Stimulated activated CD8-positive, alpha-beta memory T cell treated with anti-CD3 and anti-CD28 coated beads, Interleukin-7, amount 100 ng/mL, for 24 hours (primary cell): ENCODE measurements at places on chromosomes 2 and 18.

DNA sequence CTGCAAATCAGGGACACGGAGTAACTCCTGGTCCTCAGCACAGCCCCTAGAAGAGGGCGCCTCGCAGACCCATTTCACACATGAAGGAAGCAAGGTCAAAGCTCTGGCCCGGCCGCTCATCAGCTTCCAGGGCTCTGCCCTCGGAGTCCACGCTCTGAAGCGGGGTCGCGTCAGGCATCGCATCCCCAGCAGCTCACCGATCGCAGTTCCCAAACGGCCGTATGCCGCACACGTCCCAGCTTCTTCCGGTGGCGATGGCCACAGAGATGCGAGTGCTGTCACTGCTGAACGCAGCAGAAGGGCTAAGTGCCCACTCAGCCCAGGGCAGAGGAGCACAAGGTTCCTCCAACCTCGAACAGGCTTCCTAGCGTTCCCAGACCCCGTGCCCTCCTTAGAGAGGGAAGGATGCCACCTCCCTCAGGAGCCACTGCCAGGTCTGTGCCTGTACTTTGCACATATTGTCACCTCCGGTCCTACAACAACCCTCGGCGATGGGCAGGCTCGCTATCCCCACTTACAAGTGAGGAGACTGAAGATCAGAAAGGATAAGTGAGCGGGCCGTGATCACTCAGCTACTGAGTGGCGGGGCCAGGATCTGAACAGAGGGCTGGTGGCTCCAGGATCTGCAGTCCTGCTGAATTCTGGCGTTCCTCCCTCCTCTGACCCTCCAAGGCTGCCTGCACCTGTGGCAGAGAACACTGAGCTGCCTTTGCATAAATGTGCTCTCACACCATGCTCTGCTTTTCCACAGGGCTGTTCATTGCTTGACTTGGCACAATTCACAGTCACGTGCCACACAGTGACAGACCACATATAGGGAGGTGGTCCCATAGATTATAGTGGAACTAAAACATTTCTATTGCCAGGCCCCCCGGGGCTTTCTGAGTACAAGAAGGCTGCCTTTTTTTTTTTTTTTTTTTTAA, 71.4 kb downstream of the COPS8 start:
- DNase-seq: no peak

DNA sequence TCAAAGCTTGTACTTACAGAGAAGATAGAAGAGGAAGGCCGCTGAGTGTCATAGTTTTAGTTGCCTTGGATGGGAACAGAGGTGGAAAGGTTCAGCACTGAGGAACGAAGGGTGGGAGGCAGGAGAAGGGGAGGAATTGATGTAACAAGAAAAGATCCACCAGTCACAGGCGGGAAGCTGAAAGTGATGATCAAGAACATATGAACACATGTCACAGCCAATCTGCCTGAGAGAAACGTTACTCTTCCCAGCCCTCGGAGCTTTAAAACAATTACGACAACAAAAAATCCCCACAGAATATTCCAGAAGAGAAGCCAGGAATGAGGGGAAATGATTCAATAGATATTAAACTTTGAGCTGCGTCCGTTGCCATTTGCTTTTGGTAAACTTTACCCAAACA, 87.1 kb downstream of the TSHZ1 start:
- DNase-seq: no peak

DNA sequence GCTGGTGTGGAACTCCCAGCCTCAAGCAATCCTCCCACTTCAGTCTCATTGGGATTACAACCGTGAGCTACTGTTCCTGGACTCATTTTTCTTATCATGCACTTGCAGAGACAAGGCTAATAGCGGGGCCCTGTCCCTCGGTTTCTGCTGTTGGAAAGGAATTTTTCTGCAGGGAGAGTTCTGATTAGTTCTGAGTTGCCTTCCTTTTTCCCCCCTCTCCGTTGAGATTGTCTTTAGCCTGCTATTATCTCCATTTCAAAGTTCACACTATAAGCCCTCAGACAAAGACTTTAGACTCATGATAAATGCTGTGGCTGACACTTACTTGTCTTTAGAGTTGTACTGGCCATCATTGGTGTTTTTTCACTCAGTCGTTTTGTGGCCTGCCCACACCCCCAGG, 97.2 kb downstream of the NCOA1 start:
- no peak for DNase-seq

DNA sequence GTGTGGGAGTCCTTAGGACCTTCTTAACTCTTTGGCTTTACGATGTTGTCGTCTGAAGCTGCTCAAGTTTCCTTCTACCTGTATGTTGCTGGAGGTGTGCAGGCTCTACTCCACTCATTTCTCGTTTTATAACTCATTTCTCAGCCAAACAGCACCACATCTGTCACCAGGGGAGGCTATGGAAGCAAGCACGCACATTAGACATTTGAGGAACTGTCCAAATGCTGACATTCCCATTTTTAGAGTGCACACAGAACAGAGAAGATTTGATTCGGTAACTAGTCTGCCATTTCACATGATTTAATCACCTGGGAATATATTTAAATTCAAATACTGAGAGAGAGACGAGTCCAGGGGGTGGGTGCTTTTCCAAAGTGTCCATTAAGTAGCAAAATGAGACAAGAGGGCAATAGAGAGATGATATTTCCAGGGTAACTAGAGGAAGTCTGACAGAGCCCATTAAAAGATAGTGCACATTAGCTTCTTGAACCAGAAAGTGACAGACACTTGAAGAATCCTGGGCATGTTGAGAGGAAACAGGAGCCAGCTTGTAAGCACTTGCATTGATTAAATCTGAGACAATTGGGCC, 793.3 kb downstream of the TDRD15 start:
- no peak for DNase-seq

DNA sequence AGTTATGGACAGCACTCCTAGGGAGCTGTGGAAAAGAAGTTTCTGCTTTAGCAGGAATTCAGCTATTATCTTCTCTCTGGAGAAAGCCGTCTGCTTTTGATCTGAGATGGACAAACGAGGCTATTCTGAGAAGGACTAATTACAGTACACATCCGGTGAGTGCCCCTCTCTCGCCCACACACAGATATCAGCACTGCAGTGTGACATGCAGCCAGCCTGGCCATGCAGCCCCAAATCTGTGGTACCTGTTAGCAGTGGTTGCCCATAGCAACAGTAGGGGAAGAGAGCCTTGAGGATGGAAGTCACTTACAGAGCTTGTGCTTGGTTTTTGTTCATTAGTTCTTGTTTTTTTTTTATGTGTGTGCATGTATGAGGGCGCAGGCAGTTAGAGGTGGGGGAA, 73.9 kb upstream of the TRIB2 start:
- no peak for DNase-seq

- no peak for DNase-seq
Observed at GRCh38 chr2:202060218-202060617, 12.8 kb upstream of the KIAA2012 start.

- DNase-seq: no peak
Observed at GRCh38 chr2:181234487-181234891, 222.7 kb upstream of the ITGA4 start.

DNA sequence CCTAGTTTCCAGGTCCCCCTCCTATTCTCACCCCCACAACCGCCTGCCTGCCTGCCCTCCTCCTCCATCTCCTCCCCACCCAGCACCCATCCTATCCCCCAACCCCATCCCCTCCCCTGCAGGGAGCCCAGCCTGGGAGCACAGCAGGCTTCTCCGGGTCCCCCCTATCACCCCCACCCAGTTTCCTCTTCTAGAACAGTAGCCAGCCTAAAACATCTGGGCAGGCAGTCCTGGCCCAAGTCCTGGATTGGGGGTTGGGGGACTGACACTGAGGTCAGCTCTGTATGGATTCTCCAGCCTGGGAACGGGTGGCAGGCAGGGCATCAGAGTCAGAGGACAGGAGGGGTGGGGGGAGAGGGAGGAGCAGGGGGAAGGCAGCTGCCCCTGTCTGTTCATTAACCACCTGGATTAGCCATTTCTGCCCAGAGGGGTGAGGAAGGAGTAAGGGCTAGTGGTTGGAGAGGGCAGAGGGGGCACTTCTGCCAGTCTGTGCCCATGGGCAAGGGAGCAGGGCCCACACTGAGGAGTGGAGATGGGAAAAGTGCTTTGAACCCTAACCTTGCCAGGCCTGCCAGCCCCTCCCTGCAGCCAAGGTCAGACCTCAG, 60.0 kb downstream of the TNS1 start:
- DNase-seq: no peak

DNA sequence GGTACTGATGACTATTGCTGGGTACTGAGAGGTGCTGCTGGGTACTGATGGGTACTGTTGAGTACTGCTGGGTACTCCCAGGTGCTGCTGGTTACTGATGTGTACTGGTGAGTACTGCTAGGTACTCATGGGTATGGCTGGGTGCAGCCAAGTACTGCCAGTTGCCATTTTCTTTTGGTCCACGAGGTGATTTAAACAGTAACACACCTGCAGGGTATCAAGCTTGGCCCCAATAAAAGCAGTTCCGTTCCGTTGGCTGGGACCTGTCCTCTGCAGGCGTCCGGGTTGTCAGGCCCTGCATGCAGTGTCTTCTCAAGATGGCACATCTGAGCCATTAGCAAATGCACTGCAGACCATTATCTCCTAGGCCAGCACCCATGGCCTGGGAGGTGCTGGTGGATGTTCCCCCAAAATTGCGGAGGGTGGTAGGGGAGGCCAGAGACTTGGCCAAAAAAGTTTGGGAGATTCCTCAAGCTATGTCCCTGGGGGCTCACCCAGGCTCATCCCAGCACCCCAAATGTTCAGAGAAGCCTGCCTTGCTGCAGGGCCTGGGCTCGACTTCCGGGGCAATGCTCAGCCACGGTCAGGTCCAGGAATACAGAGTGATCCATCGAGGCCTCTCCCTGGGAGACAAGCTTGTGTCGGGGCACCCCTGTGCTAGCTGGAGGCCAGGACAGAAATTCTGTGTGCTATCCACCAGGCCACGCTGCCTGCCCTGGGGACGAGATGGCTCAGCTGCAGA, 165.2 kb downstream of the TWIST2 start:
- DNase-seq: no peak

DNA sequence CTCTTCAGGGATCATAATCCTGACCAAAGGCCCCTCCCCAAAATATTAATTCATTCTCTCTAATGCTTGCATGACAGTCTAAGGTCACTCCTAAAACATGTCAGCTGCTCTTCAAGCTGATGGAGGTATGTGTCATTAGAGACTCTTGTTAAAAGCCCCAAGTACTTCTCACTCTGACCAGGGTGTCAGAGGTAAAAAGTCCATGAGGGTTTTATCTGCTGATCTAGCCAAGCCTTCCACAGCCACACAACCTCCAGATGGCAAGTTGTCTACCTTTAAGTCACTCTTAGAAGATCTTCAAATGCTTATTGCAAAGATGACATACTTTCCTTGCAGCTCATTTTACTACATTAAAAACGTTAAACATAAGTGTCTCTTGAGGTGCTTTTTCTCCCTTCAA, 83.6 kb upstream of the ETAA1 start:
- no peak for DNase-seq

GRCh38 chr2:104318001-104318665, 535.8 kb upstream of the POU3F3 start:
- no peak for DNase-seq

- no peak for DNase-seq
Observed at GRCh38 chr2:122795763-122796162, 1040.3 kb downstream of the TSN start.

DNA sequence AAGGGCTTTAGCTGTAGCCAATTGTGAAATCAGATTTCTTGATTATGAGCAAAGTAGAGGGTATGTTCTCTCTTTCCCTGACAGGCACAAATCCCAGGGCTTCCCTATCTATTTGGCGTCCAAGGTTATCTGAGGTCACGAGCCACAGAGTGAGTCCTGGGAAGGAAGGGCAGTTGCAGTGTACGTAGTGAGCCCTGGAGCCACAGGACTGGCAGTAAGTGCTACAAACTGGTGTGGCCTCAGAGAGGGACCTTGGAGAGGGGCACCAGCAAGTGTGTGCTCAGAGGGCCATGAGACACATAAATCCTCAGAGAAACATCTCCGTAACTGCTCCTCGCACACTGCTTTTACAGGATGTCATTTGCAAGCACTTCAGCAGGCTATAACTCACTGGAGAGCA, 115.5 kb upstream of the SH3BP4 start:
- DNase-seq: no peak

DNA sequence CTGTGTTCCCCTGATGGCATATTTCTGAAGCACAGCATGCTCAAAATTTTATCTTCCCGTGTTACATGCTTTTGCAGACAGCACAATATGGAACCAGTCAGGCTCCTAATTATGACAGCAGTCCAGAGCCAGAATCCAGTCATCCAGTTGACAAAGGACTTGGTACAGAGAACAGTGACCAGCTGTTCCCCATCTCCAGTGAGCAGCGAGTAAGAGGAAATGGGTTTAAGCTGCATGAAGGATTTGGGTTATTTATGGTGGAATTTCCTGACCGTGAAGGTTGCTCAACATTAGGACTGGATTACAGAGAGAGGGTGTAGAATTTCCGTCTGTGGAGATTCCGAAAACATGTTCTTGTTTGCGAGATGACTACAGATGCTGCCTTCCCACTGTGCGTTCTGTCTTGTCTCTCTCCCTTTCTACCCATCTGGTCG, 24.4 kb downstream of the SGPP2 start:
- DNase-seq: no peak

GRCh38 chr2:29113027-29113686, 2.1 kb upstream of the CLIP4 start:
- DNase-seq: no peak

- no peak for DNase-seq
Observed at GRCh38 chr2:104431701-104432121, 422.2 kb upstream of the POU3F3 start.

GRCh38 chr2:215189393-215189792, 51.0 kb upstream of the ABCA12 start:
- DNase-seq: no peak

DNA sequence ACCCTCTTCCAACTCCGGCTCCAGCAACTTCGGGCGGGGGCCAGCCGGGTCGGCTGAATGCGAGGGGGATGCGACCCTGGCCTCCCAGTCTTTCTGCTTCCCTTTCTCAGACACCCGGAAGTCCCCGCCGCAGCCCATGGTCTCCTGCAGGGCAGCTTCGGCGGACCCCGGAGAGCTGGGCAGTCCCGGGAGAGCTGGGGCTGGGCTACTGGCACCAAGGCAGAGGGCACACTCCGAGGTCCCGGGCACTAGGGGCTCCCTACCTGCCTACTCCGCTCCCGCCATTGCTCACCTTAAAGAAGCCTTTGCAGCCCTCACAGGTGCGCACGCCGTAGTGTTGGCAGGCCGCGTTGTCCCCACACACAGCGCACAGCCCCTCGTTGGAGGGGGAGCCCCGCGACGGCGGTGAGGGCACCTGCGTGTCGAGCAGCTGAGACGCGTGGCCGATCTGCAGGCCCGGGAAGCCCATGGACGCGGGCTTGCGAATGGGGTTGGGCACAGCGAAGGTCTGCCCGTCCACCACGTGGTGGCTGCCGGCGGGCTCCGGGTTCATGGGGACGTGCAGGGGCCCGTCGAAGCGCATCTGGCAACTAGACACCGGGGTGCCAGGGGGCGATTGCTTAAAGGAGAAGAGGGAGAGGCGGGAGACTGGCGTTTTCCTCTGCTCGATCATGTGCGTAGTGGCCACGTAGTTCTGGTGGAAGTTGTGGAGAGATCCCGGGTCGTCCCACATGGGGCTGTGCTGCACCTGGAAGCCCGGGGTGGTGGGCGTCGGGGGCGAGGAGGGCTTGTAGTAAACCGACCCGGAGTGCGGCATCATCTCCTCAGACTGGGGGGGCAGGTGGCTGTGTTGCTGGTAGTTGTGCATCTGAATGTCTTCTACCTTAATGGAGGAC, 3.2 kb downstream of the NR4A2 start:
- DNase-seq: no peak
